Stimulated activated CD4-positive, alpha-beta T cell treated with anti-CD3 and anti-CD28 coated beads, Interleukin-1b, Interleukin-23, amount 100 ng/mL, for 24 hours (primary cell): ENCODE measurements at places on chromosomes 11 and 22.

GRCh38 chr11:7498193-7498592 lies 12.9 kb downstream of the OLFML1 start:
- DNase-seq, result no peak

DNA sequence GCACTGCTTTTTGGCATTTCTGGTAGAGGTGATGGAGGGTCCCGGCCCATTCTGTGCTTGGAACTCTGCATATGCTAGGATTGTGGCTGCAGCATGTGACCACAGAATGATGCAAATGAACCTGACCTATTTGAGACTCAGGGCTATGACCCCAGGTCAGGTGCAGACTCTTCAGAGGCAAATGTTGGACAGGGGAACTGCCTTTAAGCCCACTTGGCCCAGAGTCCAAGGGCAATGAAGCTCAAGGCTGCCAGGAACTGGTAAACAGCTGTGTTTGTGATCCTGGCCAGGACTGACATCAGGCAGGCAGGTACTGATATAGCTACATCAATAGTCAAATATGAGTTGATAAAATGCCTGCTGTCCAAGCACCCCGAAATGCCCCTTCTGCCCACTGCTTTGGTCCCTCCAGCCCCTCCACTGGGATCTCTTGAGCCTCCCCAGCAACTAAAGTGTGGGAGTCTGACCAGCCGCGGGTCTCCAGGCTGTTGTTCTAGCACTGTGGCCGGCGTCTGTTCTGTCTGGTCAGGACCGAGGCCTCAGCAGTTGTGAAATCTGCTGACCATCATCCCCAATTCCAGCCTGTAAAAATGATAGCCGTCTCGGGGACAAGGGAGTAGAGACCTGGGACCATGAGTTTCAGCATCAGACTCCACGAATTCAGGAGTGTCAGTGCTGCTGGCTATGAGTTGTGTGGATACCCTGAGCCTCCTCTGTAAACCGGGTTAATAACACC lies 82.4 kb upstream of the EIF3D start:
- no peak for DNase-seq

- no peak for DNase-seq
Observed at GRCh38 chr22:25139062-25139461, 60.6 kb upstream of the CRYBB3 start.

DNA sequence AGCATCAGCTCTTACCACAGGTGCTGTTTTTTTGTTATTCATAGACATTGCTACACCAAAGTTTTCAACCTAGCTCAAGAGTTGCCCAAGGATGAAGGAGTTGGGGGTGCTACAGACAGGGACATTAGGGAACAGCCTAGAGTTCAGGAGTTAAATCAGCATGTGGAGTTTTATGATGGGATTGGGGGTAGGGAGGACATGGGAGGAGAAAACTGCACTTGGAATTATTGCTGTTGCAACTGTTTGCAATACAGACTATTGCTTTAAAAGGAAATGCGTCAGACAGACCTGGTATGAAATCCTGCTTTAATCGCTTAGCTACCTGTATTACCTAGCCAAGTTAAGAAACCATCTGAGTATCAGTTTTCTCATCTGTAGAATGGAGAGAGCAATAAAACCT lies 6.3 kb downstream of the TMA7B start:
- no peak for DNase-seq

DNA sequence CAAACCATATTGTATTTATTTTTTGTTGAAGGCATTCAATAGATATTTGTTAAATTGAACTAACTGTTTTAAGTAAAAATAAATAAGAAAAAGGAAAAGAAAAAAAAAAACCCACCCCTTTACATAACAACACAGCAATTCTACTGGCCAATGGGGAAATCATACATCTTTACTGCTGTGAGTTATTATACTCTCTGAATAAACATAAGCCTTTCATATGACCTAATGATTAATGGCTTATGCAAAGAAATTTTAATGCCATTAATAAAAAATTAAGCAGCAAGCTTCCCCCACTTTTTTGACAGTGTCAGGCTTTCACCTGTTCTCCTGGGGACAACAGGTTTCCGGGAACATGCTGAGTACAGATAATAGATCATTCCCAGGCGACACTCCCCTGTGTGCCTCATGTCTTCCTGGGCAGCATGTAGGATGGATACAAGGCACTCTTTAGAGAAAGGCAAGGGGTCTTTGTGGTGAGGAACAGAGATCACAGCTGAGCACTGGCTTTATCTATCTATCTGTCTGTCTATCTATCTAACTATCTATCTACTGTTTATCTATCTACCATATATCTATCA lies 676.0 kb downstream of the NTM start:
- no peak for DNase-seq

- no peak for DNase-seq
Observed at GRCh38 chr22:25782831-25783230, 40.8 kb downstream of the MYO18B start.

DNA sequence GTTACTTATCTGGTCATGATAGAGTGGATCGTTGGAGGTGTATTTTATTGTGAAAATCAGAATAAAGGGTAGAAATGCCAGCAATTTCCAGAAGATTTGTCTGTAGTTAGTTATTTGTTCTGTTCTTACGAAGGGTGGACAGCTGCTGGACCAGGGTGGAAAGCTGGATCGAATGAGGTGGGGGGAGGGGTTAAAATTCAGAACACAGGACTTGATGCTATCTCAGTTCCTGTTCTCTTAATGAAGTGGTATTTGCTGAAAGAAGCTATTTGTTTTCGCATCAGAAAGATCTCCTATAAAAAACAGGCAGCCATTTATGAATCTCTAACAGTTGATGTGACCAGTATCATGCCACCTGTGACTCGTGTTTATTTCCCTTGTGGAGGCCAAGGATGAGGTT lies 556.2 kb downstream of the OPCML start:
- DNase-seq, result no peak

GRCh38 chr22:44383652-44384562 lies 71.2 kb upstream of the SHISAL1 start:
- no peak for DNase-seq

GRCh38 chr22:35434061-35434710 lies 34.2 kb downstream of the MCM5 start:
- no peak for DNase-seq

- DNase-seq, result no peak
Observed at GRCh38 chr22:46564084-46564714, 26.8 kb upstream of the CELSR1 start.

DNA sequence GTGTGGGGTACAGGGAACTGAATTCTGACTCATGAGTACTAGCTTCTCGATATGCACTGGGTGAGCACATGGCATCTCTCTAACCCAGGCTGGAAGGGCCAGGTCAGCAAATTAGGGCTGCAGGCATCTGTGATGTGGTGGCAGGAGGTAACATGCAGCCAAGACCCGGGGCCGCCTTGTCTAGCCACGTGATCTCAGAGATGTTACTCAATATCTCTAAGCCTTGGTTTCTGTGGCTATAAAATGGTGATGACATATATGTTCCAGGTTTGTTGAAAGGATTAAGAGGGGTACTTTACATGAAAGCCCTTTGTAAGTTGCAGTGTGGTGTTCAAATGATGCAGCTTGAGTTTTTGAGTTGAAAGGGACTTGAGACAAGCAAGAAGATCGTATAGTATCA lies 3.2 kb downstream of the ST14 start:
- no peak for DNase-seq

DNA sequence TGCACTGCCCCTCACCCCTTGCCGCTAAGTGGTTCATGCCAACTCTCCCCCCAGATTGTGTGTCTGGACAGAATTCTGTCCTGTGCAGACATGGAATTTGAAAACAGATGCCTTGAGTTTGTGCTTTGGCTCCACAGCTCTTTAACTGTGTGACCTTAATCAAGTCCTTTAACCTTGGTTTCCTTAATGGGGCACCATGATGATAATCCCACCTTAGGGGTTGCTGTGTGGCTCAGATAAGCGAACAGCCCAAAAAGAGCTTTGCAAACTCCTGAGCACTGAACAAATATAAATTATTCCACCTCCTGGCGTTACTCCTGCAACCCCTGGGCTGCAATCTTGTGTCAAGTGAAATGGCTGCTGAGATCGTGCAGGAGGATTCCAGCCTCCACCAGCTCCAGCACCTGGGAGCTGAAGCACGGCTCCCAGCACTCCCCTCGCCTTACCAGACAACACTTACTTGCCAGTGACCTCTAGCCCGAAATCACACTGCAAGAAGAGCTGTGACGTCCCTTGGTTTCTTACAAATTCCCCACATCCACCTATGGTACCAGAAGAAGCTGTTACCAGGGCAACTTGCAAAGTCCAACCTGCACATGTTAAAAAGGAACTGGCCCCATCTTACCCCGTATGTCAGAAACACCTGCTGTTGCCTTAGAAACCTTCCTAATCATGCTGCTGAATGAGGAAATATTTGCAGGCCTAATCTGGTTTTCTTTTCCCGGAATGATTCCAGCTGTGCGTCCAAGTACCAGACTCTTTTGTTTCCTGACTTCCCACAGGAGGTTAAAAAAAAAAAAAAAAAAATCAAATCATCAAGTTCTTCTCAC lies 13.2 kb downstream of the VPS37C start:
- DNase-seq, result no peak

DNA sequence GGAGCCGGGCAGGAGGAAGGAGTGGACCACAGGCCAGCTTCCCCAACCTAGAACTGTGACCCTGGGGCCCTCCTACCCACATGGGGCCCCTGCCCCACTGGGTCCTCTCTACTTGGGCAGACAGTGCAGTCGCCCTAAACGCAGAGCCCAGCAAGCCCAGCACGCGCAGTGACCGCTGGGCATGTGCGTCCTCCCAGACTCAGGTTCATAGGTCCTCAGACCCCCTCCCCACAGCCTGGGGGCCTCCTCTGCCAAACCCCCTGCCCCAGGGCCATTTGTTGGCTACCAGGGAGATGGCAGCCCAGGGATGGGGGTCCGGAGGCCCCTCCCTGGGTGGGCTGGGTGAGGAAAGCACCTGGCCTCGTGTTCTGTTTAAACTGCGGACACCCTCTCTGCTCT lies 23.9 kb downstream of the RTN4R start:
- DNase-seq, result no peak

- DNase-seq, result no peak
Observed at GRCh38 chr11:7056828-7057513, 31.8 kb upstream of the RBMXL2 start.

DNA sequence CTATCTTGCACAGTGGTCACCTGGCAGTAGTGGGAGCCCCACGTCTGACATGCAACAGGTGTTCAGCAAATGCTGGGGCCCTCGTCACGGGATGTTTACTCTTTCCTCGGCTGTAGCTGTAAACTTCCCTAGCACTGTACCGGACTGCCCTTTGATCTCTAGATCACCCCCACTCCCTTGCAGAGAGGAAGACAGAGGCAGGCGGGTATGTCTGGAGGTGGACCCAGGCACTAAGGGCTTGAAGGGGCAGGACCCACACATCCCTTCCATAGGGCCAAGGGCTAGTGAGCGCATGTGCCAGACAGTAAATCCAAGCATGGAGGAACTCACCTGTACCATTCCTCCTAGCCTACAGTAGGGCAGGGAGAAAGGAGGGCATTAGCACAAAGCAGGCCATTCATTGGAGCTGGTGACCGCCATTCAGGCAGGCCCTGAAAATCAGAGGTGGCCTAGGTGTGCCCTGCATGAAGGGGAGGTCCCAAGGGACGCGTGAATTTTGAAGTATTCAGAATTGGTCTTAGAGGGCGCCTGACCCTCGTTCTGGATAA lies 1.9 kb upstream of the SMTN start:
- no peak for DNase-seq

GRCh38 chr11:109783840-109784239 lies 309.4 kb upstream of the ZC3H12C start:
- no peak for DNase-seq
